ENCODE measurements at places on chromosomes 3 and 15.

GRCh38 chr3:47601281-47601680 is 22.6 kb upstream of the CSPG5 start:
- DNase-seq = no peak

DNA sequence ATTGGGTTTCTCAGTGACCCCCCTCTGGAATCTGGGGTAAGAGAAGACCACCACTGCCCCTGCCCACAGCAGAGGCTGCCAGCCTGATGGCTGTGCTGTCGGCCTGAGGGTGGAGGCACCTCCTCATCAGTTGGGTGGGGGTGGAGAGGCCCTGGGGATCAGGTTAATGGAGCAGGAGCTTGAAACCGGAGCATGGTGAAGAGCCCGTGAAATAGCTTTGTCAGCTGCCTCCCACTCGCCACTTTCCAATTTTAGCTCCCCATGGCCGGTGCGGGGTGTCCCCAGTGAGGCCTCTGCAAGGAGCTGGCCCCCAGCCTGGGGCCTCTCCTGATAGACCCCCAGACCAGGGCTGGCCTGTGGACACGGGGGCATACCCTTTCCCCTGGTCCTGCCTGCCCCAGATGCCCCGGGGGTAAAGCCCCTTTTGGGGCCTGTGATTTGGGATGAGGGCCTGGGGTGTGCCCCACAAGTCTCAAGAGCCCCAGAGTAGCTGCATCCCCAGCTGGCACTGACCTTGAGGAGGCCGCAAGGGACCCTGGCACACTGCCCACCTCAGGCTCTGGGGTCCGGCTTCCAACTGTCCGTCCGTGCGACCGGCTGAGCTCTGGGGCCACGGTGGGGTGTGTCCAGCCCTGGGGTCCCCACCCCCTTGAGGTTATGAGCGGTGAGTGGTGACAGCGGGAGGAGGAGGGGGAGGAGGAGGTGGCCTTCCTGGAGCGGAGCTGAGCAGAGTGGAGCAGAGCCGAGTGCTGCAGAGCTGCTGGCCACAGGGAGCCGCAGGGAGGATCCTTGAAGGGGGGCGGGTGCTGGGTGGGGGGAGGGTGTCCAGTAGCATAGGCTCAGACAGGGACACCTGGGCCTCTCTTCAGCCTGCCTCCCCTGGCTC is at the start of gene HHATL:
HHATL (minus strand) TSS at position 733 of the 886 bp plus-strand sequence. CDS start 1,972 bp downstream, outside the sequence.
- DNase-seq = no peak

GRCh38 chr3:100160521-100160920 is 46.2 kb upstream of the FILIP1L start:
- no peak for DNase-seq

- no peak for DNase-seq
These were observed 294.1 kb upstream of the UBE2E2 start for GRCh38 chr3:22908989-22909507.

DNA sequence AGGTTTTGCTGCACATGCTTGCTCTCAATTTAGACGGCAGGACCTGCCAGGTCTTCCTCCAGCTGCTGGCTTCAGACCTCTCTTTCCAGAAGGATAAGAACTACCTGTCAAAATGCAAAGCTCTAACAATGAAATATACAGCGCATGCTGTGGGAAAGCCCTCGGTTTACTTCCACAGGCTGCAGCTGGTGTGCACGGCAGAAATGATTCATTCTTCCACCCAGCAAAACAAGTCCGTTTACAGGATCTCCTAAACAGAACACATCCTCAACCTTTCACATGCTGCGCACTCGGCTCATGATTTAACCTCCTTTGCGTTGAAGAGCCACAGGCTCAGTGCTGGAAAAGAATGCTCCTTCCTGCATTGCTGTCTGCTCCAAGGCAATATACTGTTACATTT is 92.4 kb upstream of the WNT5A start:
- DNase-seq = no peak

GRCh38 chr15:31660816-31661215 is 334.2 kb downstream of the KLF13 start:
- DNase-seq = no peak

GRCh38 chr3:65412588-65412987 is 626.1 kb downstream of the MAGI1 start:
- peak; percentile 53 for DNase-seq

- no peak for DNase-seq
These were observed 98.2 kb downstream of the HCN4 start for GRCh38 chr15:73270366-73271097.

GRCh38 chr3:133742351-133743091 is 3.7 kb upstream of the TF start:
- peak; percentile 4 for DNase-seq

- DNase-seq = no peak
These were observed 273.3 kb downstream of the NSUN3 start for GRCh38 chr3:94336046-94336753.

- no peak for DNase-seq
These were observed 21.9 kb downstream of the HCN4 start for GRCh38 chr15:73346735-73347312.

- DNase-seq = no peak
These were observed 179.1 kb downstream of the AKAP13 start for GRCh38 chr15:85559530-85559929.

DNA sequence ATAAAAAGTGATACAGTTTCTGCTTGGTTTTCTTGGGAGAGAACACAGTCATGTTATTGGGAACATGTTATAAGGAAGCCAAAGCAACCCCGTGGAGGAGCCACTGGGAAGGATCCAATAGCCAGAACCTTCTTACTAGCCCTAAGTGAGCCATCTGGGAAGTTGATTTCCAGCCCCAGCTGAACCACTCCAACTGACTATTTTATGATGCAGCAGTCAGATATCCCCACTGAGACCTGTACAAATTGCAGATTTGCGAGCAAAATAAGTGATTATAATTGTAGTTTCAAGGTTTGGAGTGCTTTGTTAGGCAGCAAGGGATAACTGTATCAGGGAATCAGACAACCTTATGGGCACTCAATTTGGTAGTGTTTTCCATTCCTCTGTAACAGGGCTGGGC is 43.3 kb upstream of the ZPLD1 start:
- DNase-seq = no peak

- DNase-seq = peak; percentile 60
These were observed 72.9 kb downstream of the ANXA2 start for GRCh38 chr15:60324706-60325438.

- DNase-seq = no peak
These were observed 596 bp downstream of the BTD start for GRCh38 chr3:15602146-15602536.

- DNase-seq = peak; percentile 82
These were observed 259.9 kb downstream of the FGF12 start for GRCh38 chr3:192467230-192468140.

DNA sequence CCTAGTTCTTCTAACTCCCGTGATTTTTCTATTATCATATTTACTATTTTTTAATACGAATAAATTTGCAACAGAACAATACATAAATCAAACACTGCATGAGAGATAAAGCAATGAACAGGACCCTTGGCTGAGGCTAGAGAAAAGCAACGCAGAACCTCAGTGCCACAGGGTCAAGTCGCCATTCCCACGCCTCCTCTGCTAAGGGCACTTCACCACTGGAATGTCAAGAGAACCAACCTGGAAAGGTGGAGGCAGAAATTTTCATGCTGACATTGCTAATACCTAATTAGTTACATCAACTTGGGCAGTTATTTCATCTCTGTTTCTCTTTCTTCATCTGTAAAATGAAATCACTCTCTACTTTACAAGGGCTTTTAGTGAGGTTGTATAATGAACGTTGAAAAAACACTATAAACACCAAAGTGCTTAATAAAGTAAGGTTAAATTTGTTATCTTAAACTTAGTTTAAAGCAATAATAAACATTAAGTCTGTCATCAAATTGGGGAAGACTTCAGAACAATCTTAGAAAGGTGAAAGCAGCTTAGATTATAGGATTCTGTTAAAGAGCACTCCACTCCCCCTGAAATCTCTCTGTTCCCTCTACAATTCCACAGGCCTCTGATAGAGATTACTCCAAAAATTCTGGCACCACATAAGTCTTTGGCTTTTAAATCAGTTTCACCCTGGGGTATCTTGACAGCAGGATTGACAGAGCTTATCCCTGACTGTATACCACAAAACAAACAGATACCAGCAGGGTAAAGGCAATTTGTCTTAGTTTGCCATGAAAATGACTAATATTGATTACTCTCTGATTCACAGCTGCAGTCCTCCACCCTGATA is 41.9 kb downstream of the PLCH1 start:
- no peak for DNase-seq

DNA sequence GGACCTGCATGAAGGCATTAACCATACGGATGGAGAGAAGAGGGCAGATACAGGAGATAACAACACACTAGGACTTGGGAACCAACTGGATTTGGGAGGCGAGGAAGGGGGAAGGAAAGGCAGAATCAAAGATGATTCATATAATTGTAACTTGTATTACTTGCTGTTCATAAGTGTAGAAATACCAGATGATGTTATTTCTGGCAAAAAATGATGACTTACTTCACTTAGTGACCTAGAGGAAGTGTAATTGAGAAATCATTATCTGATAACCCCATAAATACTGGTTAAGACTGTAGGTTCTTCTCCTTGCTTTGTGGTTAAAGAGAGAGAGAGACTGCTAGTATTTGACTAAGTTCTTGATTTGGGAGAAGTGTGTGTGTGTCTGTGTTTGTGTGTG is 50.5 kb upstream of the GK5 start:
- DNase-seq = no peak

DNA sequence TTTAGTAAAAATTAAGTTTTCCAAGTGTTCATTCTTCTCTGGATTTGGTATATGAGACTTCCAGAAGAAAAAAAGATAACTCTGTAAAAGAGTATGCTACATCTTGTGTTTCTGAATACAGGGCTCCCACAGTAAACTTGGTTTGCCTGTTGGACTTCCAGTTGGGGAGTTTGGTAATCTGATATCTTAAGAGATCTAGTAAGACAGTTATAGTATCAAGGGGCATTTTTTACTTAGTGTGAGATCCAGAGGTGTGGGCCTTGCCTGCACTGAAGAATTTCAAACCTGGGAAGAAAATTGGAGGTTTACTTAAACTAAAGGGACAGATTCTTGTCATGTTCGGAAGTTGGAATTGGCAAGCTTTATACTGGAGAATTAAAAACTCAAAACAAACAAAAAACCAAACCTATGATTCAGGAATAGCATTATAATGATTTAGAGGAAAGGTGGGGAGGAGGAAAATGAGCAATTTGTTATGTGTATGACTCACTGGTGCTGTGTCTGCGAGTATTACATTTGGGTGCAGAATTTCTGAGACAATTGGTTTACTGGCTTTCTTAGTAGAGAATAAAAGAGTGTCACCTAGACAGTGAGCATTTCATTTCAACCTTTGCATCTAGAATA is 58.9 kb upstream of the ULK4 start:
- no peak for DNase-seq

GRCh38 chr3:142165194-142165593 is 15.8 kb upstream of the TFDP2 start:
- no peak for DNase-seq

DNA sequence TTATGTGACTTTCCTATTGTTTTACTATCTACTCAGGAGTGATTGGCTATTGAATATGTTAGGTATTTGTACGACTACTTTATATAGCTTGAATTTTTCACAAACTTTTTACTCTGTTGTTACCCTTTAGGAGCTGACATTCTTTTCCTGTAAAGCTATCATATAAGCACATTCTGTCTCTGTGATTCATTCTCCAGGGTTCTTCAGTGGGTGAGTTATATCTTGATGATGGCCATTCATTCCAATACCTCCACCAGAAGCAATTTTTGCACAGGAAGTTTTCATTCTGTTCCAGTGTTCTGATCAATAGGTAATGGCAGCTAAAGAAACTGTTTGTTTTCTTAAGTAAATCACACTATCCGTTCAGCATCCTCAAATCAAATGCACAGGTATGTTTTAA is 10.1 kb upstream of the CAPN3 start:
- no peak for DNase-seq

- DNase-seq = no peak
These were observed 29.6 kb upstream of the SELENOK start for GRCh38 chr3:53921296-53921695.

- DNase-seq = no peak
These were observed 56.8 kb upstream of the NANOGP8 start for GRCh38 chr15:35141743-35142471.

DNA sequence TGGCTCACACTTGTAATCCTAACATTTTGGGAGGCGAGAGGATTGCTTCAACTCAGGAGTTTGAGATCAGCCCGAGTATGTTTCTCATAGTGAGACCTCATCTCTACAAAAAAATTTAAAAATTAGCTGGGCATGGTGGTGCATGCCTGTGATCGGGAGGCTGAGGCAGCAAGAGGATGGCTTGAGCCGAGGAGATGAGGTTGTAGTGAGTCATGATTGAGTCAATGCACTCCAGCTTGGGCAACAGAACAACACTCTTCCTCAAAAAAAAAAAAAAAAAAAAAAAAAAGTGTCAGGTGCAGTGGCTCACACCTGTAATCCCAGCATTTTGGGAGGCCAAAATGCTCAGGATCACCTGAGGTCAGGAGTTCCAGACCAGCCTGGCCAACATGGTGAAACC is 2.4 kb downstream of the RPL39L start:
- DNase-seq = no peak

GRCh38 chr3:23244324-23245041 is 41.4 kb downstream of the UBE2E2 start:
- DNase-seq = no peak

DNA sequence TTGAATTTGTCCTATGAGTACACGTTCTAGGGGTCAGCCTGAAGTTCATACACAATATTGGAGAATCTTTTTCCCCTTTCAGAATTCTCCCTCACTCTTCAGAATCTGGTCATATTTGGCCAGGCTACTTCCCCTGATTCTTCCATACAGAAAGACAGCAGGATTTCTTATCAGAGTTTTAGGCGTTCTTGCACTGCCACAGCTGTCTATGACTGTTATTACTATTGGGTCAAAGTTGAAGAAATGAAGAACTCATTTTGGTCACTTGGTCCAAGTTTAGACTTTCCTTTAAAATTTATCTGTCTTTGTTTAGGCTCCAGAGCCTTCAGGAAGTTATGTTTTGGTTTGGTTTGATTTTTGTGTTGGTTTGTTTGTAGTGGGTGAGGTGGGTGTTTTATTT is 12.0 kb downstream of the TEX55 start:
- DNase-seq = no peak

DNA sequence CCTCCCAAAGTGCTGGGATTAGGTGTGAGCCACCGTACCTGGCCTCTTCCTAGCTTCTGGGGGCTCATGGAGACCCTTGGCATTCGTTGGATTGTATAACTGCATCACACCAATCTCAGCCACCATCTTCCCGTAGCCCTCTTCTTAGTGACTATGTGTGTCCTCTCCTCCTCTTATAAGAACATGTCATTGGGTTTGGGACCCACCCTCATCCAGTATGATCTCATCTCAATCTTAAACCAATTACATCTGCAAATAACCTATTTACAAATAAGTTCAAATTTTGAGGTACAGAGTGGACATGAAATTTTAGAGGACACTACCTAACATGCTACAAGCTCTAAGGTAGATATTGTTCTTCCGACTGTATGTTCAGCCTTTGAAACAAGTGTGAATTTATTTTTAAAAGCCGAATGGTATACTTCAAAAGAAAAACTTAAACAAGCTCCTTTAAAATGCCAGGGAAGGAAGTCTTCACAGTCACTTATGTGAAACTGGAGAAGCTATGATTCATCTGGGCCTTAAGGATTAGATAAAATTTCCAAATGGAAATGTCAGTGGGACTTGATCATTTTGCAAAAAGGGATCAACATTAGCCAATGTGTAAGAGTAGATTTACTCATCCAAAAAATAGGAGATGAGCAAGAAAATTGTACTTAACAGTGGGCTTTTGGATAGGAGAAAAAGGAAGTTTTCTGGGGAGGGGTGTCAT is 225.7 kb downstream of the MEX3B start:
- no peak for DNase-seq

- DNase-seq = no peak
These were observed 32.1 kb downstream of the ST6GAL1 start for GRCh38 chr3:186962445-186962844.

Data from NCI-H345 (cell line).